ENCODE measurements at places on chromosomes 13 and 19. TPM values are rescaled to one million over a fixed set of nuclear protein-coding genes. Genes with fewer than 3 reads are reported as not detected.

The PPP1R37 gene
- 40.3 TPM for total RNA-seq

The SMIM44 gene
- not detected for total RNA-seq

The KCNN1 gene
- 1.3 TPM for total RNA-seq

The FBXO27 gene
- 4.5 TPM for total RNA-seq

The COG3 gene
- total RNA-seq = 10.9 TPM

The PEAK3 gene
- total RNA-seq = 0.32 TPM

The TMEM86B gene
- 3.8 TPM for total RNA-seq

The ZNF222 gene
- total RNA-seq = 3.9 TPM

The MEDAG gene
- total RNA-seq = 0.15 TPM

The PODNL1 gene
- total RNA-seq = 1.2 TPM

The EFNB2 gene
- total RNA-seq = 4.2 TPM

The ANKLE1 gene
- total RNA-seq = 0.46 TPM

The IFNL1 gene
- not detected for total RNA-seq

The CRX gene
- not detected for total RNA-seq

The ONECUT3 gene
- not detected for total RNA-seq

The ALOX5AP gene
- 11.9 TPM for total RNA-seq

The TTYH1 gene
- total RNA-seq = not detected

The CBY2 gene
- total RNA-seq = 0.14 TPM

The PDE4C gene
- 0.48 TPM for total RNA-seq

The ANGPTL8 gene
- total RNA-seq = not detected

The CPB2 gene
- total RNA-seq = 0.11 TPM

The CAMSAP3 gene
- 6.1 TPM for total RNA-seq

The SPHK2 gene
- total RNA-seq = 14.8 TPM

The RUBCNL gene
- 0.24 TPM for total RNA-seq
